ENCODE measurements at places on chromosomes 5 and 9. TPM values are rescaled to one million over a fixed set of nuclear protein-coding genes. Genes with fewer than 3 reads are reported as not detected.

GRCh38 chr9:27209034-27209433 is 87.9 kb downstream of the EQTN start:
- no peak overlapping the region for H3K4me3 ChIP-seq
- H3K27me3 ChIP-seq: no peaks in the 10 kb centered on the region
- DNase-seq: no peak
- H3K36me3 ChIP-seq: no peaks in the 10 kb centered on the region
- no peak overlapping the region for H3K27ac ChIP-seq
- no peaks in the 10 kb centered on the region for H3K4me1 ChIP-seq

DNA sequence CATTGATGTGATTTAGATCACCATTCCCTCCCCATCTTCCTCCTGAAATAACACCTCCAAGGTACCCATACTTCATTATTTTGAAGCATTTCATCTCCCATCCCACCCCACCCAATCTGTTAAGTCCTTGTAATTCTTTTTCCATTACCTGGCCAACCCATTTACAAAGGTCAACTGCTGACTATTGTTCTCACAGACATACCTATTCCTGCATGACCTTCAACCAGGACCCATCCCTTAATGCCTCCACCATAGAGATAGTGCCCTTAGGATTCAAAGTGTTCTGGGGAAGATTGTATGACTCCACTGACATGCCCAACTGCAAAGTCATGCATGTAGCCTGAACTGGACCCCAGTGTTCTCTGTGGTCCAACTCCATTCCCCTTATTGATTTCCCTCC is 91.2 kb downstream of the NLN start:
- H3K27ac ChIP-seq: no peak overlapping the region
- peaks cover 2% of the 10 kb centered on the region for H3K36me3 ChIP-seq
- no peak for DNase-seq

- H3K4me1 ChIP-seq: no peaks in the 10 kb centered on the region
- no peaks in the 10 kb centered on the region for H3K36me3 ChIP-seq
- H3K4me3 ChIP-seq: no peak overlapping the region
- H3K27ac ChIP-seq: no peak overlapping the region
- DNase-seq: peak; percentile 55
These were observed 177.6 kb upstream of the SMARCA2 start for GRCh38 chr9:1837453-1838084.

GRCh38 chr9:25990376-25990775 is 312.1 kb upstream of the TUSC1 start:
- no peaks in the 10 kb centered on the region for H3K36me3 ChIP-seq
- H3K4me3 ChIP-seq: no peak overlapping the region
- H3K27me3 ChIP-seq: no peaks in the 10 kb centered on the region
- no peak overlapping the region for H3K27ac ChIP-seq
- no peaks in the 10 kb centered on the region for H3K4me1 ChIP-seq
- DNase-seq: no peak

DNA sequence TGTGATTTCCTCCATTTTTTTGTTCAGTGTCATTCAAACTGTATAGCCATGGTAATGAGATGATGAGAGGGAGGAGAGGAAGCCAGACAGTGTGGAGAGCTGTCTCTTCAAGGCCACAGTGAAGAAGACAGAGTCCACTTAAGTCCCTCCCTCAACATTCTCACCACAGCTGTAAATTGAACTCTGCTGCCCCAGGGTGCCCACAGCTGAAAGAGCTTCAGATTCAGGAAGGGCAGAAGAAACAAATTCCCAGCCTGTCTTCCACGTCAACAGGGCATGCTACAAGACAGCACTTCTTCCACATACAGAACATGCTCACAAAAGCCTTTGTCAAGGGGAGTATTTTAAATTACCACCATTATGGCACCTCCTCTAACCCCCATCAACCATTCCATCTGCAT is 100.4 kb downstream of the KLHL3 start:
- H3K27ac ChIP-seq: no peak overlapping the region
- no peaks in the 10 kb centered on the region for H3K27me3 ChIP-seq

DNA sequence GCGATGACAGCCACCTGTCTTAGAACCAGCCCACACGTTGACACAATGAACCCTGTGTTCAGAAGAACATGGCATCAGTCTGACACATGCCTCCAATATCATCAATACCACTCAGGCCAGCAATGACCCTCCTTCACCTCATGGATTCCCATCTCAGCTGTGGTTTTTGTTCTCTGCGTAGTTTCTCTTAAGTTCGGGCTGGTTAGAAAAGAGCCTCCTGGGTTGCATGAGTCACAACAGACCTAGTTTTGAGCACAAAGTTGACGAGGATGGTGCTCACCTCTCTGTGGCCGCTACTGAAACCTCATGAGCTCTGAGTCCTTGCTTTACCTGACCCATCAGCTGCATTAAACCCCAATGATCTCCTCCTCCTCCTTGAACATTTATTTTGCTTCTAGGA is 299.9 kb downstream of the SPOCK1 start:
- no peaks in the 10 kb centered on the region for H3K4me1 ChIP-seq
- no peak overlapping the region for H3K27ac ChIP-seq
- H3K27me3 ChIP-seq: no peaks in the 10 kb centered on the region
- DNase-seq: no peak

DNA sequence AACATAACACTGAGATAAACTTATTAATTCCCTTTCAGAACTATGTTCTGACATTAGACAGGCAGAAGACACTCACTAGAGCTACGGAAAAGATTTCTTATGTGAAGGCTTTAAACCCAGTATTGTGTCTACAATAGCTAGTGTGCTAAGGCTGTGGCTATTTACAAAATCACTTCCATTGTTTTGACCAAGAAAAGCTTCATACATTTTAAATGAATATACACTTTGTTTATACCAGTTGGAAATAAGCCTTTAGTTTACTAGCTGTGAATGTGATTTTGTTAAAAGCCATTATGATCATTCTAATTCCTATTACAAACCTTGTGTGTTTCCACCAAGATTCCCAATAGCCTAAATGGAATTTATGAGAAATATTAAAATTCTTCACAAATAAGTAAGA is 83.0 kb downstream of the AGTPBP1 start:
- H3K4me3 ChIP-seq: no peak overlapping the region
- H3K36me3 ChIP-seq: no peaks in the 10 kb centered on the region
- H3K4me1 ChIP-seq: no peaks in the 10 kb centered on the region
- no peaks in the 10 kb centered on the region for H3K27me3 ChIP-seq
- H3K27ac ChIP-seq: no peak overlapping the region
- no peak for DNase-seq

DNA sequence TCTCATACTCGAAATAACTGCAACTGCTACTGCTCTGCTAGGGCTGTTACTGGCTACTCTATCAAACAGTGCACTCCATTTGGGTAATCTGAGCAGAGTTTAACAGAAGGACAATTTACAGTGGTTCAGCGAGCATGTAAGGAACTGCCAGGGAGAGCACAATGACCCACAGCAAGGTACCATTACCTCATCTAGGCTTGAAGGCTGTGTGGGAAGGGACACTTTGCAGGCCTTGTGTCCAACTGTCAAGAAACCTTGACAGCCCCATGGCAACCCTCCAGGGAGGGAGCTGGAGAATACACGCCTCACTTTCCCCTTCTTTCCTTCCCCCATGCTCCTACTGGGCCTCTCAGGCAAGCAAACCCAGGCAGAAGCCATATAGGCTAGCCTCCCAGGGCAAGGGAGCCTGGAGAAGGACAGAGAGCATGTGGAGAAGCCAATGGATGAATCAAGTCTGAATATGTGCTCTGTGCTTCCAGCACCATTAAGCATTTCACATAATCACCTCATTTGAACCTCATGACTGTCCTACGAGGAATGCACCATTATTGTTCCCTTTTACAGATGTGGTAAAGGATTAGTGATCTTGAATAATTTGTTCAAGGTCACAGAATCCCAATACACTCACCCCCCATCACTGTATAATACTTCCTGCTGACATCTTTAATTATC is 49.9 kb upstream of the JAK2 start:
- H3K4me3 ChIP-seq: no peak overlapping the region
- H3K4me1 ChIP-seq: no peaks in the 10 kb centered on the region
- H3K27ac ChIP-seq: no peak overlapping the region
- no peaks in the 10 kb centered on the region for H3K36me3 ChIP-seq
- DNase-seq: no peak

GRCh38 chr5:112356178-112356956 is 62.7 kb downstream of the EPB41L4A start:
- H3K27ac ChIP-seq: no peak overlapping the region
- no peaks in the 10 kb centered on the region for H3K4me1 ChIP-seq
- no peak overlapping the region for H3K4me3 ChIP-seq
- no peaks in the 10 kb centered on the region for H3K27me3 ChIP-seq
- DNase-seq: no peak

DNA sequence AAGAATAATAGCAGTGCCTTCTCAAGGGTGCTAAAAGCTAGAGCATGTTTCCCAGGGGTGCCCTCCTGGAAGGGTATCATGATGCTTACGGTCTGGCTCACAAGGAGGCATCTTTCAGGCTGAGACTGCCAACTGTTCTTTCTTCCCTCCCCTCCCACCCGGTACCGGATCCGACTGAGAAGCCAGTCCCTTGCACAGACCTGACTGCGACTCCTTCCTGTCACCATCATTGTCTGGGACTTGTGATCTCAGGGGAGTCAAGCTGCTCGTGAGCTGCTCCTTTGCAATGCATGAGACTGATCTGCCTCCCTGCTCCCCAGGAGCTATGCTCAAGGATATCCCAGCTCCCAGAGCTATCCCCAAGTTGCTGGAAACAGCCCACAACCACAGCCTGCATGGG is 170.8 kb downstream of the GADD45G start:
- no peaks in the 10 kb centered on the region for H3K36me3 ChIP-seq
- DNase-seq: no peak
- peaks cover 9% of the 10 kb centered on the region for H3K4me1 ChIP-seq
- no peak overlapping the region for H3K4me3 ChIP-seq
- H3K27me3 ChIP-seq: no peaks in the 10 kb centered on the region

DNA sequence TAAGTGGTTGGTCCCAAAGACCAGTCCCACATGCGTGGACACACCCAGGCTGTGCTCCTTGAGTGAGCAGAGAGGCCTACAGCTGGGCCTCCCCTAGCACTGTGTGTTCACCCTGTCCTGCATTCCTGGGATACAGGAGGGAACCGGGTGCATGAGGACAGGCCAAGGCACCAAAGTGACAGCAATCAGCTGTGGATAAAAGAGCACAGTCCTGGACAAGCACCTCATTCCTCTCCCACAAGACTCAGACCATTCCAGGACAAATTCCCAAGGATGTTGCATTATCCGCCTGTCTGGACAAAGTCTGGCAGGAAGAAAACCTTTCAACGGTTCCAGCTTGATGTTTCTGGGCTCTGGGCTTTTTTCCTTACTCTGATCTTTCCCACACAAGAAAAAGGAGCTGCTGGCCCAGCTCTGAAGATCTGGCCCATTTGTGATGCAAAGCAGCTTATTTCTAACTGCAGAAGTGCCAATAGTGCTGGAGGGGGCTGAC is 273.2 kb downstream of the ENC1 start:
- H3K27ac ChIP-seq: no peak overlapping the region
- H3K36me3 ChIP-seq: no peaks in the 10 kb centered on the region
- no peaks in the 10 kb centered on the region for H3K27me3 ChIP-seq
- DNase-seq: no peak
- H3K4me1 ChIP-seq: no peaks in the 10 kb centered on the region

DNA sequence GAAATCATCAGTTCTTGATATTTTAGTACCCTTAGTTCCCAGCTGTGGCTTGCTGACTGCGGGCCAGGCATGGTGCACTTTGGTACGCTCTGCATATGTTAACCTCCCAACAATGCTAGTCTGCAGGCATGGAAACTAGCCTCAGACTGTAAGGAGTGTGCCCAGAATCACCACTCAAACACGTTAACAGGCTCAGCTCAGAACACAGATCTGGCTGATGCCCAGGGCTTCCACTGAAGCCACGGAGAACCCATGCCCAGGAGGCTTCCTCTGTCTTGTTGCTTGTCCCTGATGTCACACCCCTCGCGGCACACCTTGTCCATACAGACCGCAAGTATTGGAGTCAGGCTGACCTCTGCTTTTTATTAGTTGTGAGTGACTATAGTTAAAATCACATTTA is 187.2 kb upstream of the OTULINL start:
- peaks cover 2% of the 10 kb centered on the region for H3K36me3 ChIP-seq
- no peaks in the 10 kb centered on the region for H3K27me3 ChIP-seq
- H3K27ac ChIP-seq: no peak overlapping the region
- no peak overlapping the region for H3K4me3 ChIP-seq
- no peak for DNase-seq

DNA sequence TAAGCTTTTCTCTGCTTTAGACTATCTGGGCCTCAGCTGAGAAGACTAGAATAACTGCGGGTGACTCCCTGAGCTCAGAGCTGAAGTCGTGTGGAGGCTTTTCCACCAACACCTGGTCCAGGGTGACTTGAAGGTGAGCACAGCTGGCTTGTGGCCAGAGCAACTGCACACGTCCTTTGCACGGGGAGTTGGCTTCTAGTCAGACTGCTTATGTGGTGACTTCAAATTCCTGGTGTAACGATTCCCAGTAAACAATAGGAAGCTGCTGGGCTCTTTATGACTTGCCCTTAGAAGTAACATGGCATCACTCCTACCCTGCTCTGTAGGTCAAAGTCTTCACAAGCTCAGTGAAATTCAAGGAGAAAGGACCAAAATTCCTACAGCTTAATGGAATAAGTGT is 800.6 kb upstream of the CDH6 start:
- no peaks in the 10 kb centered on the region for H3K4me1 ChIP-seq
- no peaks in the 10 kb centered on the region for H3K27me3 ChIP-seq
- no peak overlapping the region for H3K27ac ChIP-seq
- no peak for DNase-seq
- no peaks in the 10 kb centered on the region for H3K36me3 ChIP-seq

DNA sequence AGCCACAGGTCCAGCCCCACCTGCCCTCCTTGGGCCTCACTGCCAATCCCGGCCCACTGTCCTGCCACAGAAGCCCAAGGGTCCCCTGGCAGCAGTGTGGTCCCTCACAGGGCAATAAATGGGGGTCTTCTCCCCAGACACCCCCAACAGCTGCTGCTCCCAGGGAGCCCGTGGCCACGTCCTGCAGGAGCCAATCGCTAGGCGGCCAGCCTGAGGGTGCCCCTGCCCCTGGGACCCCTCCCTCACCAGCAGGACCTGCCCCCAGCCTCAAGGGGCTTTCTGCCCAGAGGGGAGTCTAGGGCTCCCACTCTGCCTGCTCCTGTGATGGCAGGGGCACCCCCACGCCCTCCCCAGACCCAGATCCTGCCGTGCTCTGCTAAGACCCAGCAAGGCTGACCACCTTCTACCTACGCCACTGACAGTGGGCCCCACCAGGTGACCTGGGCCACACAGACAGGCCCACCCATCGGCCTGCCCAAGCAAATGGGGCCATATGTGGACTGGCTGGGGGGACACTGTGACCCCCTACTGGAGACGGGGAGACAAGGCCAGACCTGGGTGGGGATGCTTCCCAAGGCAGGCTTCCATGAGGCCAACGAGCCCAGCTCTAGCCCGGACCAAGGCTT is 17.0 kb downstream of the NOTCH1 start:
- no peaks in the 10 kb centered on the region for H3K36me3 ChIP-seq
- H3K27me3 ChIP-seq: no peaks in the 10 kb centered on the region
- H3K4me1 ChIP-seq: peaks cover 23% of the 10 kb centered on the region
- DNase-seq: no peak
- H3K27ac ChIP-seq: no peak overlapping the region

- H3K27ac ChIP-seq: no peak overlapping the region
- H3K36me3 ChIP-seq: no peaks in the 10 kb centered on the region
- no peak overlapping the region for H3K4me3 ChIP-seq
These were observed 28.8 kb upstream of the FAT2 start for GRCh38 chr5:151619812-151620460.

SLC35A4 gene
- total RNA-seq: 91.3 TPM

UBE2R2 gene
- total RNA-seq: 52.3 TPM

NMRK1 gene
- total RNA-seq: 0.67 TPM

GNE gene
- total RNA-seq: 15.2 TPM

THBS4 gene
- total RNA-seq: not detected

FBN2 gene
- 0.56 TPM for total RNA-seq

RAD50 gene
- 58.2 TPM for total RNA-seq

PCDHGB7 gene
- 2.4 TPM for total RNA-seq

IFNK gene
- total RNA-seq: not detected

ZNF608 gene
- 24.0 TPM for total RNA-seq

All from Caco-2 (cell line).